IPS DF 19.7 (cell line): ENCODE measurements at places on chromosomes 5 and 9.

- DNase-seq, result no peak
Observed at GRCh38 chr5:142720641-142721271, 34.9 kb upstream of the FGF1 start.

- DNase-seq, result no peak
Observed at GRCh38 chr9:108786901-108787689, 68.7 kb downstream of the ACTL7B start.

- DNase-seq, result no peak
Observed at GRCh38 chr9:133341369-133342068, 5.5 kb upstream of the SURF6 start.

GRCh38 chr5:162473041-162473714 lies 405.6 kb downstream of the GABRG2 start:
- DNase-seq, result no peak

GRCh38 chr5:170480260-170480659 lies 23.6 kb upstream of the KCNIP1 start:
- DNase-seq, result no peak

DNA sequence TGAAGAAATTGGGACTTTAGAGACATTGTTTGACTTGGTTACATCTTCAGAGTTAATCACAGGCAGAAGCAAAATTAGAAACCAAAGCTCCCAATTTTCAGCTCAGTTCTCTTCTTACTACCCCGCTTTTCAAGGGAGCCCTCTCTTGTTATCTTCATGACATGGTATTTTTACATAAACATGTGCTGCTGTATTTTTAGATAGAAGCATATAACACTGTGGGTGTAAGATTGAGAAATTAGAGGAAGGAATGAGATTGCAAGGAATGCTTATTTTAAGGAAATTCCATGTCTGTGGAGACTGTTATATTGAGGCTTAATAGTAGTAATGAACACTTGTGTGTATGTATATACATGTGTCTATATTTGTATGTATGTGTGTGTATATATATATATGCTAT lies 401.6 kb downstream of the TMEM232 start:
- no peak for DNase-seq

DNA sequence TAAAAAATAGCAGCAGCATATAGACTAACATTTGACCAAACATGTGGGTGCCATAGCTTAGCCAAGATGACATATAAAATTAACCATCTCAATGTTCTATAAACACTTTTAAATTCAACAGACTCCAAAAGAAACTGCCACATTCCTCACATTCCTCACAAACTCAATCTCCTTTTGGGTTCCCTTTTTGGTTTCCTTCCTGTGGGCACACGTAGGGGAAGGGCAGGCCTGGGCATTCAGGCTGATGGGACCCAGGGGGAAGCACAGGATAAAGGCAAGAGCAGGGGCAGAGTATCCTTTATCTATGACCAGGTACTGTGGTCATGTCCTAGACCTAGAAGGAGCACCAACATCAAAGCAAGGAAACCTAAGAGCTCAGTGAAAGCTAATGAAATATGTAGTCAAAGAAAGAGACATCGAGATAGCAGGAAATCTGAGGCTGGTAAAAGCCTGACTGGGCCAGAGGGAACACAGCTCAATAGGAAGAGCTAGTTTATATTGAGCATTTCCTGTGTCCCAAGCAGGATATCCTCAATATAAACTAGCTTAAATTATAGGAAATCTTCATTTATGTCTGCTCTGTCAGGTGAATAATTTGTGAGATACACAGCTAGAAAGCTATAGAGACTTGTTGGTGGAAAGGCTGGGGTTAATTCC lies 13.6 kb upstream of the ERAP1 start:
- DNase-seq, result no peak

GRCh38 chr9:97357056-97357455 lies 49.6 kb downstream of the CCDC180 start:
- DNase-seq, result no peak

DNA sequence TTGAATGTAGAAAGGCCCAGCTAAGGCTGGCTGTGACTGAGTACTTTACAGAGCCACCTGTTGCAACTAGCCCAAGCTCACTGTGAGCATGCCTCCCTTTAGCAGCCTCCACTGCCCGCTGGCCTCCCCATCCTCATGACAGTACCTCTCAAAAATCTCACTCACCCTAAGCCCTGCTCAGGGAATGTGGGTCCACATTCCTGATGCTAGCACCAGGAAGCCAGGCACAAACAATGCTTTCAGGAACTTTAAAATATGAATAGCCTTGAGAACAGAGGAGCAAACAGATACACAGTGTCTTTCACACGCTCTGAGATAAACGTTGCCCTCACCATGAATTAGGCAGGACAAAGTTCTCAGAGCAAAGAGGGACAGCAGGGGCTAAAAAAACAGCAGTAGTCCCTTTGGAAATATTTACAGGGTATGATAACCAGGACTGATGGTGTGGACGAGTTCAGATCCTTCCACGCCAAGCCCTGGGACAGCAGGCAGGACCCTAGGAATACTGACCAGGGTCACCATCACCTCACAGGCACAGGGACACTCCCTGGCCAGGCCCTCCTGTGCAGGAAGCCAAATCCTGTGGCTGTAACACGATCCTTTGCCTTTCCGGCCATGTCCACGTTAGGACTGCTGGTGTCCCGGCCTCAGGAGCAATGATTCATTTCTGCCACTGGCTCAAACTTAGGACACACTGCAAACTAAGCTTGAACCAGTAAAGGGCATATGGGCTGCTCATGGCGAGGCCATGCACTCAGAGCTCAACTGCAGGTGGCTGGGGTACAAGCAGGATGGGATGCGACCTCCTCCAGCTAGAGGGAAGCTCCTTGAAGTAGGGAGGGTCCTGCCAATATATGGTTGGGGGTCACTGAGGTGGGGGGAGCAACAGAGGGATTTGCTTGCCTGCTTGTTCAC lies 9.6 kb downstream of the ACSL6 start:
- no peak for DNase-seq

- no peak for DNase-seq
Observed at GRCh38 chr9:26301659-26302058, 590.9 kb downstream of the CAAP1 start.

GRCh38 chr5:111983459-111983858 lies 226.5 kb upstream of the NREP start:
- no peak for DNase-seq

DNA sequence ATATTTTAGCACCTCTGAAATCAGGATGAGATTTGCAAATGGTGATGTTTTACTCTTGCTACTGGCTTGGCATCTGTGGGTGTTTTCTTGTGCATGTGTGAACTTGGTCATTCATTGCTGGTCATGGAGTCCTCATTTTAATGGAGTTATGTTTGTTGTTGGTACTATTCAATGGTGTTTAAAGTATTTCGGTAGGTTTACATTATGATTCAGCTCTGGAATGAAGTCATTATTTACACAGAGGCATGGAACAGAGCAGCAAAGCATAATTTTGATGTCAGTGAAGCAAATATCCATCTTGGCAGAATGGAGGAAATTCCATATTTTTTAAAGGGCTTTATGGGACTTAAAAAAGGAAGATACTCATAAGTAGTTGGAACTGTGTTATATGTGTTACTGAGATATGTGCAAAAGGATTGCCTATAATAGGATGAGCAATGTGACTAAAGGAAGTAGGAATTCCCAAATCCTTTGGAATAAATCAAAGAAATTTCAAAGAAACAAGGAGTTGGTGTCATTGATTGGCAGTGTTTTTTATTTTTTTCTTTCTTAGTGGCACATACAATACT lies 147.4 kb downstream of the ACTBL2 start:
- no peak for DNase-seq

DNA sequence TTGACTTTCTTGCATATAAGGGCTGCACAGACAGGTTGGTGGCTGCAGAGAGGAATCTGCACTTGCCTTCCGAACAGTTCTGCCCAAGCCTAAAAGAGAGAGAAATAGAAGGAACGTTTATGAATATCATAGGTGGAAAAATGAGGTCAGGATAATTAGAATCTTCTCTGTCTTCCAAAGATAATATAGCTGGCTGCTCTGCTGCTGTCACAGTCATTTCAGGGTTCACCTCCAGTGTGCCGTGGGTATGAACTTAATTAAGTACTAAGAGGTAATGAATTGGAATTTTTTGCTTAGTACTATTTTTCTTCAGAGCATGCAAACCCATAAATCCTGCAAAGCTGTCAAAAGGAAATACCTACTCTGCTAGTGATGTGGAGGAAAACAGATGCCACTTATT lies 82.2 kb downstream of the PRDM6 start:
- DNase-seq, result no peak

DNA sequence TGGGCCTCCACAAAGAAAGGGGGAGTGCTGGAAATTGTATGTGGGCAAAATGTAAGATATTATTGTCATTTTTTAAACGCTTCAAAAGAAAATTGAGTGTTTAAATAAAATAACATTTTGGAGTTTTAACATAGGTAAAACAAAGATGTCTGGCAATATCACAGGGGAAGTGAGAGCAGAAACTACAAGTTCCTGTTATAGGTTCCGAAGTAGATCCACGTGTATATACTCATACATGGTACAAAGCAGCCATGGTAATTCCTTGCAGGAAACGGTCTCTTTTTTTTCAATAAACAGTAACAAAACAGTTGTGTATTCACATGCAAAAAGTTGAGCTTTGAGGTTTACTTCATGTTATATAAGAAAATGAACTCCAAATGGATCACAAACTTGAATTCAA lies 78.4 kb downstream of the MTRR start:
- no peak for DNase-seq

GRCh38 chr9:120544441-120544840 lies 35.5 kb downstream of the CDK5RAP2 start:
- DNase-seq, result no peak

DNA sequence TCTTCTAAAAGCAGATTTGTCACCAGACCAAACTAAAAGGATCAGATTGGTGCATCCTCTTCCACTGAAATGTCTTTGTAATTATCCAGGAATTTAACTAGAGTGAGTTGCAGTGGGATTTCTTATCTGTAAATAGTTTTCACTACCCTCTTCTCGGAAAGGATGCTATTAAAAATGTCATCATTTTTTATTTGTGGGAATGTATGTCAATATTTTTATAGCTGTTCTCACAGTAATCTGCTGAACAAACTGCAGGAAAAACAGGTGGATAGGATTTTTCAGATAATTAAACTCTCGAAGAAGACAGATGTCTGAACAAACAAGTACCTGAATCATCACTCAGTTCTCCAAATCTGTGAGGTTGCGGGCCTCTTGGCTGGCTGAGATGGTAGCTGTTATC lies 62.7 kb downstream of the RAB14 start:
- no peak for DNase-seq

DNA sequence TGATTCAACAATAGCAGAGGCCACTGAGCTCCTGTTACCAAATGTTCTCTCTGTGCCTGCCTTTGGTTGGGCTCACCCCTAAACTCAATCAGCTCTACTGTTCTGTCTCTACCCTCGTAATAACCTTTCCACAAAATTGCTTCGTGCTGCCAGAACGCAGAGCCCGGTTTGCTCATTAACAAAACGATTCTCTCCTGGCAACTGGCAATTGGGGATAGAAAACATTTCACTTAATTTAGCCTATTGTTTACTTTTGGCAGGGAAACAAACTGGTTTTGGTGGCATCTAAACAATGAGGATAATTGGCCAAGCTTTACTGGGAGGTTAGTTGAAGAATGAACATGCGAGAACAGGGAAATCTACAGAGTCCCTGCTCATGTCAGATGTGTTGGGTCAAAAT lies 56.6 kb downstream of the SLC28A3 start:
- no peak for DNase-seq

DNA sequence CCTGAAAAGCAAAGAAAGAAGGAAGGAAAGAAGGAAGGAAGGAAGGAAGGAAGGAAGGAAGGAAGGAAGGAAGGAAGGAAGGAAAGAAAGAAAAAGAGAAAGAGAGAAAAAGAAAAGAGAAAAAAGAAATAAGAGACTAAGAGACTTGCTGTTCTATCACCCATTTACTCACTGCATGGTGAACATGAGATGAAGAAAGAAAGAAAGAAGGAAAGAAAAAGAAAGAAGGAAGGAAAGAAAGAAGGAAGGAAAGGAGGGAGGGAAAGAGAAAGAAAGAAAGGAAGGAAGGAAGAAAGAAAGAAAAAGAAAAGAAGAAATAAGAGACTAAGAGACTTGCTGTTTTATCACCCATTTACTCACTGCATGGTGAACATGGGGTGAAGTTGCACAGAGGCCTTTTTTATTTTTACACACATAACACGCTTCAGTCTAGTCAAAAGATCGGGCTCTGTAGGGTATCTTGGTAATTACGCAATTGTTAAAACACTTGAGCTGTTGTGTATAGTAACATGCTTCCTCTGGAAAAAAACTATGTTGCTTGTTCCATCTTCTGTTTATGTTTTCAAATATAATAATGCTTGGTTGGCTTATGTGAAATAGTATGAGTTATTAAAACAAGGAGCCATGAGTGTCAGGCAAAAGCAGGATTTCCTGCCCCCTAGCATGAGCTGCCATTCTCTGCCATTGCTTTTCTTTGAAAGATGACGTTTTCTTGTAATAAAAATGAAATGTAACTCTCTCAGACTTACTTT lies 119.3 kb upstream of the ZNF608 start:
- DNase-seq, result no peak

DNA sequence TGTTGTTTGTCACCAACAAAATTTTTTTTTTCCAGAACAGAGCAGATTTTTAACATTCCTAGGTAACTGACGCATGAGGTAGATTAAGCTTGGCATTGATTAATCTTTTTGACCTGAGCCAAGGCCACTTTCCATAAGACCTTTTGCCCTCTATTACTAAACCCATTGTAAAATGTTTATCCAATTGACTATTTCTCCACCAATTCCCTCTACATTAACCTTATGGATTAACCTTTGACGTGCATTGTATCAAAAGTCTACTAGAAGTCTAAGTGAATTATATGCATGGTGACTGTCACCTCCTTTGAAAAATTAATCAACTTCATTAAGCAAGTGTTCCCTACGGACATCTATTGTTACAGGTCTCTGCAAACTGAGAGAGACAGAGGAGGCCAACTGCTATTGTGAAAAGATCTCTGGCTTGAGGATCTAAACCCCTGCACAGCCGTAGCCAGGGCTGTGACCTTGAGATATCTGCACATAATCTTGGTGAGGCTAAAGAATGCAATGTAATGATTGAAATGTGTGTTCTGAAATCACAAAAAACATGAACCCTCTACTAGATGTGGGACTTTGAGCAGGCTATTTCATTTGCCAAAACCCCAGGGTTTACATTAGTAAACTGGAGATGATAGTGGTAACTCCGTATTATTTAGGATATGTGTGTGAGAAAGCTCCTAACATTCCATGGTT lies 632.2 kb downstream of the TLR4 start:
- no peak for DNase-seq

GRCh38 chr5:82704381-82704780 lies 372.8 kb downstream of the TMEM167A start:
- DNase-seq, result no peak

DNA sequence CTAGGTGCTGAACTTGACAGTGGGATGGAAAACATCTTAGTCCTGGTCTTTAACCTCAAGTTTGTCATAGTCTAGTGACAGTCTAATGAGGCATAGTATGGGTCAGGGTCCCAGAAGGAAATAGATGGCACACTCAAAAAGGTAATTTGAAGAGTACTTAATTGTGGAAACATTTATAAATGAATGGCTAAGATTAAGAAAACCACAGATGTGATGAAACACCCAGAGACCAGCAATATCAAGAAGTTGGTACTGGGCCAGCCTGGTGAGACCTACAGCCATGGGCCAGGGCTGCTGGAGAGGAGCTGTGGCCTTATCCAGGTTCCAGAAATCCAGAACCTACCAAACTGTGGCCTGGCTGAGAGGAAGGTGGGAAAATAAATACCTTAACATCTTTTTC lies 93.5 kb upstream of the ATG10 start:
- no peak for DNase-seq
